ENCODE measurements at places on chromosomes 7 and 10.

GRCh38 chr10:1628757-1629156 is 108.6 kb downstream of the ADARB2 start:
- DNase-seq = no peak

- no peak for DNase-seq
Observed at GRCh38 chr7:158676171-158676840, 28.3 kb downstream of the NCAPG2 start.

- DNase-seq = no peak
Observed at GRCh38 chr7:25886387-25887240, 265.4 kb upstream of the NFE2L3 start.

DNA sequence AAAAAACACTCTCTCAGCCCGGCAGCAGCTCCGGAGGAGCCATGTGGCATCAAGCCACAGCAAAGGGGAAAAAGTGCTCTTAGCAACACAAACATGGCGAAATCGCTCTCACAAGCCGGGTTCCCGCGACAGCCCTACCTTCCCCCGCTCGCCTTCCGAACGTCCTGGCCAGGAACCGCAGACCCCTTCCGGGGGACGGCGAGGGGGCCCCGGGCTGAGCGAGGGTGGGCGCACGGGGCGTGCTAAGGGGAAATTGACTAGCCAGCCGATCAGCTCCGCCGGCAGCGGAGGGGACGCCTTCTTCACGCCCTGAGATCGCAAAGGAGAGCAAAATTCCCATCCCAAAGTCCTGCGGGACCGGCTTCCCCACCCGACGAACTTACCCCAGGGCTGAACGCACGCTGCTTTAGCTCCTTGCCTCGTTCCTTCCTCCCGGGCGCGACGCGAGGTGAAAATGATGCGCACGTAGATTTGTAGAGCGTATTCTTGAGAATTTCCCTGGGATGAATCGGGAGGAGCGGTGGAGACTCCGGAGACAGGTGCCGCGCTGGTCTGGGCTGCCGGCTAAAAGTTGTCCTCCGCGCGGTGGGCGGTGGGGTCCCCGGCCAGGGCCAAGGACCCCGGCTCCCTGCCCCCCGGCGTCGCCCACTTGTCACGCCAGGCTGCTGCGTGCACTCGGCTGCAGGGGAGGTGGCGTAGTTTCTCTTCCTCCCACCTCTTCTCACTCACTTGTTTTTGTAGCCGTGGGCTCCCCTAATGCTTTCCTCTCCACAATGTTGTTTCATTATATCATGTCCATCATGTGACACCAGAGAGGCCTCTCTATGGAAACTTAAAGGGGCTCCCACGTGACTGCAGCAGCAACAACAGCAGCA is 220.1 kb upstream of the MKLN1 start:
- DNase-seq = peak; percentile 93

GRCh38 chr7:20959281-20959680 is 172.6 kb upstream of the SP8 start:
- DNase-seq = no peak

DNA sequence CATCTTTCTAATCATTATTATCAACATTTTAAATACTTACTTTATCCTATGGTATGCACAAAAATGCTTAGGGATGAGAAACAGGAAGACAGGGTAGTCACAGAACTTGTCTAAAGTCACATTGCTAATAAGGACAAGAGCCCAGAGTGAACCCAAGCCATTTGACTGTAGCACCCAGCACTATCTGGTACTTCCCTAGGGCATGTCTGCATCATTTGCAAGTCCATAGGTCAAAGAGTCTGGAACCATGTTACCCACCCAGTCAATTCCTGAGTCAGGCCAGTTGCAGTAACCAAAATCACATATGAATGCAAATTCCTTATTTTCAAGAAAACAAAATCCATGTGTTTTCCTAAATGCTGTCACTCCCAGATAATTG is 19.1 kb downstream of the ASAH2 start:
- no peak for DNase-seq

DNA sequence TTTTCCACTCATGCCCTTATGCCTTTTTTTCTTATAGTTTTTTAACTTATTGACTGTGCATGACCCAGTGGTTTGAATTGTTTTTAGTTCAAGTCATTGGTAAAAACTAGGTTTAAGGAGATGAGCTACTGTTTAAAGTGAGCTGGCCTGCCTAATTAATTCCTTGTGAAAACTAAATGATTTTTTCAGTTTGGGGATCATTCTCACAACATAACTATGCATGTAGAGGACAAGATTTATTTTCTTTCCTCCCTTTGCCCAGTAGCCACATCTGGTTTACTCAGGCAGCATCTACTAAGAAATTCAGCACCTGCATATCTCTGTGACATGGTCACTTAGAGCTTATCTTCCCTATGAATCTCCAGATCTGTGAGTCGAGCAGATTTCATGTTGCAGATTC is 1.7 kb downstream of the ADO start:
- DNase-seq = no peak

DNA sequence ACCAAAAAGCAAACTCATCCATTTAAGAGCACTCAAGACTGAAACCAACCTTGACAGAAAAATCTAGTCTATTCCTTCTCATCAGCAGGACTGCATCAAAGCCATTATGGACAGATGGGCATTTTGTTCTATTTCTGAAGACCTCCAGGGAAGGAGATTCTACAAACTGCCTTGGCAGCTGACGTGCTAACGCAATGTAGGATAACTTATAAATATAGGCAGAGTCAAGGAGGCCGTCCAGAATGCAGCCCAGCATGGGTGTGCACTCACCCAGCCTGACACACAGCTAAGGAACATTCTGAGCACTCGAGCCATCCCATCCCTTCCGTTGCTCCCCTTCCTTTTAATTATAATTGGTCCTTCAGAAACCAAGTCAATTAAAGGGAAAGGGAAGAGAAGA is 25.3 kb upstream of the NEBL start:
- DNase-seq = no peak

DNA sequence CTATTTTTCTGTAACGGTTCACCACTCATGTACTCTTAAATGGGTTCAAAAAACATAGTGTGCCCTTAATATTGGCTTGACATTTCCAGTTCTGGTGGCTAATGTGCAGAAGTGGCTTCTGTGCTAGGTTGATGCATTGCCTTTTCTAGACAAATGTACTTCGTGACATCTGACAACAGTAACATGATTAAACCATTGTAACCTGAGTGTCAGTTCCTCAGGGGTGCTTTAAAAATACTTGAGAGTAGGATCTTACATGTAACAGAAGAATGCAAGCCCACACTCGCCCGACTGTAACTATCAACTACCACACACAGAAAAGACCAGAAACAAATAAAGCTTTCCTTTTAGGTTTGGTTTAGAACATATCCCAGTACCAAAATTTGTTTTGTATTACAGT is 393.4 kb upstream of the NFE2L3 start:
- DNase-seq = no peak

GRCh38 chr7:50146692-50147091 is 53.6 kb upstream of the ZPBP start:
- no peak for DNase-seq

DNA sequence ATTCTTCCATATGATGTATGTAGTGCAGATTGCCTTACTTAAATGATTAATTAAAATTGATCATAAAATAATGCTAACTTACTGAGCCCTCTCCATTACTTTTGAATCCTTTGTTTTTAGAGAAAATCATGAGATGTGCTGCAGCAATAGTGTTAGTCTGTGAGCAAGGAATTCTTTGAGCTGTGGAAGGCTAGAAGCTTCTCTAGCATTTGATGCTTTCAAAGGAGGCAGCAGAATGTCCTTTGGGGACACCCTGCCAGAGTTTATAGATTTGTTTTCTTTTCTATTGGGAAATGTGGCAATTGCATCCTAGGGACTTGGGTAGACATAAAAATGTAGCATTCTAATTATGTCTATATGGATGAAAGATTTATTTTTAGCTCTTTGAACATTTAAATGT is 284.1 kb upstream of the SMIM30 start:
- no peak for DNase-seq

DNA sequence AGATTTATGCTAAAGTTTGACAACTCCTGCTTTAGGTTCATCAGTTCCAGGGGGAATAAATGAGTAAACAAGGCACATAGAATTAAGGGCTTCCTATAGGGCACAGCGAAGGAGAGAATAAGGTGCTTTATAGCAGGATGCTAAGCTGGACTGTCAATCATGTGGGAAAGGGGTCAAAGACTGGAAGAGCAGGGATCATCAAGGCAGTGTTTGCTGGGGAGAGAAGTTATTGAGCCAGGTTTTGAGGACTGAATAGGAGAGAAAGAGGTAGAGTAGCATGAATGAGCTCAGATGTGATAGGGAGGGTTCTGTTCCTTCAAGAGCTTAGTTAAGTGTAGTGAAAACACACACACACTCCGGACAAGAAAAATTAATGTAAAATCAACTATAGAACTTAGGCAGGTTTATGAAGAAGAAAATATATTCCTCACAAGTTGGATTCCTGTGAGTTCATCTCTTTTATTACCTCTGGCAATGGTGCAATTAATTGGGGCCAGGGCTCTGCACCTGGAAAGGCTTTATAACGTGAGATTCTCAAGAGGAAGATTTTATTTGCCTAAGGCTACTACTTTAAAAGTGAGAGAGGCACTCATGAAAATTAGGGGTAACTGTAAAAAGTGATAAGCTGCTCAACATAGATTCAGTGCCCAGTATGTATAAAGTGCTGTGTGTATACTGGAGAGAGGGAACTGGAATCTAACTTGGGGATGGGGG is 222.4 kb downstream of the AUTS2 start:
- no peak for DNase-seq

- no peak for DNase-seq
Observed at GRCh38 chr7:100220586-100221230, 959 bp downstream of the PVRIG start.

DNA sequence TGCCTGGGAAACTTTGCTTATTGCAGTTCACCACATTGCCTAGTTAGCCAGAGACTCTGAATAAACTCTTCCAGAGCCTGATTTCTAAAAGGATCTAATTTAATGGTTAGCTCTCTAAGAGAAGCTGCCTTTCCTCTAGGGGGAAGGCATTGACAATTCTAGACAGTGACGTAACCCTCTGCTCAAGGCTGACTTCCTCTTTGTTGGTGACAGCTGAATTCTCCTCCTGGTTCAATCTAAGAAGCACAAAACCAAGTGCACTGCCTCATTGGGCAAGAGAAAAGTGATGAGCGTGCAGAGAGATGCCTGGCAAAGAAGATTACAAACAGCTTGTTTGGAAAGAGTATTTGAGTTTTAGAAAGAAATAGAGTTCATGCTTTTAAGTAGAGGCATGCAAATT is 102.7 kb downstream of the MACC1 start:
- peak; percentile 58 for DNase-seq

DNA sequence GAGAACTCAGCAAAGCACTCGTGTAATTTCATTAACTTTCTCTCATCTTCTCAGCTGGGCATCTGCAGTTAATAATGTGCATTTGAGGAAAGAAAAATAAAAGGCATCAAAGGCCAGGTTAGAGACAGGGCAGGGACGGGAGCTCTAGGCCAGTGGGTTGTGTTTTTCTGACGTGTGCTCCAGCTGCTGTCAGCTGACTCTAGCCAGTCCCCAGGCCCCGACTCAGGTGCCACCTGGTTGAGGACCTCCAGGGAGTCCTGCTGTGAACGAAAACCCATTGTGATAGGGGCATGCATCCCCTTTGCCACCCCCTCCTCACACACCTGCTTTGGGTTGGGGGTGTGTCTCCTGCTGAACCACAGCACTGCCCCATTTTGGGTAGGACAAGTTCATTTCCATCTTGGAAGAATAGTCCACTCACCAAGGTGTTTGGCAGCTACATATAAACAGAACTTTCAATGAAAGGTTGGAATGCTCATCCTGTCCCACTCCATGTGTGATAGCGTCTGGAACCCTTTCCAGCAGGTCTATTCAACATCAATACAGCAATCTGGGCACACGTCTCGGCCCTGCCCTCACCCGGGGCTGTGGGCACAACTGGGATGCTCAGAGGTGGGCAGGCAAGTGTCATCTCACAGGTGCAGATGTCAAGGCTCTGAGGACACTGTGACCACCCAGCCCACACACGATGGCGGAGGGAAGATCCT is 146.1 kb upstream of the FAM20C start:
- DNase-seq = no peak

- no peak for DNase-seq
Observed at GRCh38 chr10:43201545-43202131, 63.4 kb downstream of the CSGALNACT2 start.

- DNase-seq = no peak
Observed at GRCh38 chr7:140595468-140596092, 45.0 kb downstream of the DENND2A start.

DNA sequence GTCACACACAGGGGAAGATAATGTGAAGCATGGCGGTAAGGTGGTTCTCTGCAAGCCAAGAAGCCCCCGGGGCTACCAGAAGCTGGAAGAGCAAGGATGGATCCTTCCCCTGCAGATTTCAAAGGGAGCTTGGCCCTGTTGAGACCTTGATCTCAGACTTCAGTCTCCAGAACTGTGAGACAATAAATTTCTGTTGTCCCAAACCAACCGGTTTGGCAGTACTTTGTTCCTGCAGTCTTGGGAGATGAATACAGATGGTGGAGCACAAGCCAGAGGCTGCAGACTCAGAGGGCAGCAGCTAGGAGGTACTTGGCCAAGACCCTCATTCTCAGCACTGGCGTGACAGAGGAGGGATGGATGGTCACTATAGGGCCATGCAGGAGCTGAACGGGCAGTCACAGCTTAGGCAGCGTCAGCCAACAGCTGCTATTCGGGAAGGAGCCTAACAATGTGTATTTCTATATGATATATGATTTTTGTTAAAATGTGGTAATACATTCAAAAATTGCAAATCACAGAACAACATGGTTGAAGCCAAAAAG is 387.3 kb downstream of the TNS3 start:
- no peak for DNase-seq

DNA sequence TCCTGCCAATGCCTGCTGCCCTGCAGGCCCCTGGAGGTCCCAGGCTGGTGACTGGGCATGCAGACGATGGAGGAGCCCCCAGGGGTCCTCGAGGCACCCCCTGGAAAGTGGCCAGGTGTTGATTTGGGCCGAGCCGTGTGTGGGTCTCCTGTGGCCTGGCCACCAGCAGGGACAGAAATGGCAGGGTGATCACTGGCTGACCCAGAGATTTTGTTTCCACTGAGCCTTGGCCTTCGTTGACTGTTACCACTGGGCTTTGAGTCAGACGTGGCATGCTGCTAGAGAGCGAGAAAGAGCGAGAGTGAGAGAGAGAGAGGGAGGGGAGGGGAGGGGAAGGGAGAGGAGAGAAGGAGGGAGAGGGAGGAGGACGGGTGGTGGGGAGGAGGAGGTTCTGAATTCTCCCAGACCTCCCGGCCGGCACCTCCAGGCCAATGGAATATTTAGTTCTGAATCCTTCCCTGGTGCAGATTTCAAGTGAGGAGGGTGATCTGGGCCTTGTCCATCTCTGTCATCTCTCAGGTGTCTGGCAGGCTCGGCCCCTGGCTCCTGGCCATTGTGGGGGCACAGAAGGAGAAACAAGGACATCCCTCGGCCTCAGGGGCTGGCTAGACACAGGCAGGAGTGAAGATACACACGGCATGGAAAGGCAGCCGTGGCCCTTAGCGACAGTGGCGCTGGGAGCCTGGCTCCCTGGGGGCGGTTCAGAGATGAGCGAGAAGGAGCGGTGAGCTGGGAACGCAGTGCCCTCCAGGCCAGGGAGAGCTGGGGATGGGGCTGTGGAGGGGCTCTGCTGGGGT is 58.2 kb downstream of the GLRX3 start:
- no peak for DNase-seq

Measured in globus pallidus (tissue), 1 donor.